ENCODE measurements at places on chromosomes 11 and 22. TPM values are rescaled to one million over a fixed set of nuclear protein-coding genes. Genes with fewer than 3 reads are reported as not detected.

OR8J1 gene
- not detected for total RNA-seq

- no peak for DNase-seq
These were observed 85.8 kb downstream of the EFCAB6 start for GRCh38 chr22:43726322-43726721.

CPT1A gene
- total RNA-seq: 39.2 TPM

DNA sequence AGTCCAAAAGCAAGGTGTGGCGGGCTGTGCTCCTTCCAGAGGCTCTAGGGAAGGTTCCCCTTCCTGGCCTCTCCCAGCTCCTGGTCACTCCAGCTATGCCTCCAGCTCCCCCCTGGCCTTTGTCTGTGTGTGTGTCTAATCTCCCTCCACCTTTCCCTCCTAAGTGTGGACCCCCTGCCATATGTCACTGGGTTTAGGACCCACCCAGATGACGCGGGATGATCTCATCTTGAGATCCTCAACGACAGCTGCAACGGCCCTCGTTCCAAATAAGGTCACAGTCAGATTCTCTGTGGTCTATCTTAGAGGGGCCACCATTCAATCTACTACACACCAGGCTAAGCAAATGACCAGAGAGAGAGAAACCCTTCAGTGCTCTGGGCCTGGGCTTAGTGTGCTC is 107.9 kb downstream of the ARHGAP8 start:
- no peak for DNase-seq

OTOG gene
- total RNA-seq: not detected

GRCh38 chr11:57798905-57799559 is 37.4 kb downstream of the CTNND1 start:
- no peak for DNase-seq

RNASEH2C gene
- 168 TPM for total RNA-seq

GRCh38 chr22:22914726-22915669 is 27.4 kb downstream of the IGLL5 start:
- DNase-seq: no peak

DNA sequence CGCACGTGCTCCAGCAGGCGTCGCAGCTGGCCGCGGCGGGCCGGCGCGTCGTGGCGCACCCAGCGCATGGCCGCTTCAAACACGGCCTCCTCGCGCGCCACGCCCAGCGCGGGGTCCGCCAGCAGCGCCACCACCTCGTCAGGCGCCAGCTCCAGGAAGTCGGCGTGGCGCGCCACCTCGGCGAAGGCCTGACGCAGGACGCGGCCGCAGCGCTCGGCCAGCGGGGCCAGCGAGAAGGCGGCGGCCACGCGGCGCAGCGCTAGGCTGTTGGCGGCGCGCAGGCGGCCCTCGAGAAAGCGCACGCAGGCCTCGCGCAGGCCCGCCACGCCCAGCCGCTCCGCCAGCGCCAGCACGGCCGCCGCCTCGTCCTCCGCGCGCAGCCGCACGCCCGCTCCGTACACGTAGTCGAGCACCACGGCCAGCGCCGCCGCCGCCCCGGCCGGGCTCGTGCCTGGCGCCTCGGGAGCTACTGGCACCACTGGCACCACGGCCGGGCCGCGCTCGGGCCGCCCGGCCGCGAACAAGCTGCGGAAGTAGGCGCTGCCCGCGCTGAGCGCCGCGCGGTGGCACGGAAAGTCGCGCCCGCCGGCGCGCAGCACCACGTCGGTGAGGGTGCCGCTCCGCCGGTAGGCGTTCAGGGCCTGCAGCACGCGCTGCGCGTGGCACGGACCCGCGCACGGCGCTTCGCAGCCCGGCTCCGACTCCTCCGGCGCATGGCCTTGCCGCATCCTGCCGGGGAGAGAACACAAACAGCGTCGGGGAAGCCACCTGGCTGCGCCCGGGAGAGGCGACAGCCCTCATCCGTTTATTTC is 2.9 kb downstream of the KLHL35 start:
- peak; percentile 49 for DNase-seq

PATE4 gene
- total RNA-seq: not detected

NPTXR gene
- total RNA-seq: 2.1 TPM

NCAM1 gene
- total RNA-seq: 33.0 TPM

DNA sequence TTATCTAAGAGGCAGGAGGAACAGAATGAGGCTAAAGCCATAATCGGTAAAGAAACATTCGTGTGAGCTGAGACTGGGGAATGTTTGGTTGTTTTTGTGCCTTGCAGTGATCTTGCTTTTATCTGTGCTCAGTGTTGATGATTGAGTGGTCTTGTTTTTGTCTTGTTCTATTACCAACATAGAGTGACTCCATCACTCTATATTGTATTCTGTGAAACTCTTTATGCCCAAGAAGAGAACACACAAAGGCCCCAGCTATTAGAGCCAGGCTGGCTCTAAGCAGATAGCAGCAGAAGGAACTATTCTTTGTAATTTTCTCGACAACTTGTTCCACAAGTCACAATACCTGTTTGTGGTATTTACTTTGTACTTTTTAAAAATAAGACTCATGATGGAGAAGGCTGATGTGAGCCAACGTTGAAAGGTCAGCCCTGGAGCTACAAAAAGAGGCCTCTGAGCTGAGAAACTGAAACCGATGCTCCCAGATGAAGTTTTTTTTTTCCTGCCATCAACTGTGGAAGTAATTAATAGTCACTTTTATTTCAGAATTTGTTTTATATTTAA is 68.4 kb downstream of the LARGE1 start:
- DNase-seq: no peak

- peak; percentile 57 for DNase-seq
These were observed 2.3 kb upstream of the FGF19 start for GRCh38 chr11:69705901-69706787.

DNA sequence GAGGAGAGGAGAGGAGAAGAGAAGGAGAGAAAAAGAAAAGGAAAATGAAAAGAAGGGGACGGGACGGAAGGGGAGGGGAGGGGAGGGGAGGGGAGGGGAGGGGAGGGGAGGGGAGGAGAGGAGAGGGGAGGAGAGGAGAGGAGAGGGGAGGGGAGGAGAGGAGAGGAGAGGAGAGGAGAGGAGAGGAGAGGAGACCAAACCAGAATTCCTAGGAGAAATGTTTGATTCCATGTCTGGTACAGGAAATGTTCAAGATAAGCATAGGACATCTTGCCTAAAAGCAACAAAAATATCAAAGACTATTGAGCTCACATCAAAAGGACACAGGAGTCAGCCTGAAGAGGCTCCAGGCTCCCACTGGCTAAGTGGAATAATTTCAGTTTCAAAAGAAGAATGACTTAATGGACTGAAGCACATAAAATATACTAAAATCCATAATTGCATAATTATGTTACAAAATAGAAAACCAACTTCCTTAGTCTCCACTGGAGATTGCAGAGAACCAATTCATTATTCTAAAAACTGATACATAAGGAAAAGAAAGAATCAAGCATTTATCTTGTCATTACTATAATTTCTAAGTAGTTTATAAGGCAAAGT is 101.1 kb upstream of the APOA1 start:
- no peak for DNase-seq

RIN1 gene
- 58.0 TPM for total RNA-seq

PPM1F gene
- 41.9 TPM for total RNA-seq

THAP12 gene
- total RNA-seq: 27.2 TPM

DNA sequence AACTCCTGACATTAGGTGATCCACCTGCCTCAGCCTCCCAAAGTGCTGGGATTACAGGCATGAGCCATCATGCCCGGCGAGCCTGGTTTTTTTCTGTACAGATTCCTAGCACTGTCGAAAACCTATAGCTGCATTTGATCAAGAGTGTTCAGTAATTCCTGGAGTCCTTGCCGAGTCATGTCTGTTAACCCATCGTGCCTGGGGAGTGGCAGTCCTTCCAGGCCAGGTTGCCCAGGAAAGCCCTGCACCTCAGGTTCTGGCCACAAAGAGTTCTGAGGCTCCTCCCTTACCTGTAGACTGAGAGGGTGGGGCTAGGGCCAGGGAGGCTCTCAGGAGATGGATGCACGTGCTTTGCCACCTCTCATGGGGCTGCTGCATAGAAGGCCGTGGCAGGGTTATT is 17.0 kb downstream of the YDJC start:
- no peak for DNase-seq

OR8G5 gene
- total RNA-seq: not detected

HEPACAM gene
- total RNA-seq: not detected

TPH1 gene
- not detected for total RNA-seq

DNA sequence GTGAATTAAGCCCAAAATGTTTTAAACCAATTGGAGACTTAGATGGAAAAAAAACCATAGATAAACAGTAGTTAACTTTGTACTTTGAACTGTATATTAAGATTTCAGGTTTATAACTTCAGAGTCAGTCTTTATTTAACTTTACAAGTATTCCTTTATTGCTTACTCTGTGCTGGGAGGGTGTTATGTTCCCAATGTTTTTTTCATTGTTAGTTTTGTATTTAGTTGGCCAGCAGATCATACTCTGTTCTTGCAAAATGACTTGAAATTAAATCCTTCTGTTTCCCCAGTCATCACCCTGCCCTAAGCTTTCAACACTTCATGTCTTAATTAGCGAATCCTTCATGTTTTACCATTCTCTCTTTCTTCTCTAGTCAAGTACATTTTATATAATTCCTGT is 25.3 kb downstream of the SIK2 start:
- no peak for DNase-seq

DNA sequence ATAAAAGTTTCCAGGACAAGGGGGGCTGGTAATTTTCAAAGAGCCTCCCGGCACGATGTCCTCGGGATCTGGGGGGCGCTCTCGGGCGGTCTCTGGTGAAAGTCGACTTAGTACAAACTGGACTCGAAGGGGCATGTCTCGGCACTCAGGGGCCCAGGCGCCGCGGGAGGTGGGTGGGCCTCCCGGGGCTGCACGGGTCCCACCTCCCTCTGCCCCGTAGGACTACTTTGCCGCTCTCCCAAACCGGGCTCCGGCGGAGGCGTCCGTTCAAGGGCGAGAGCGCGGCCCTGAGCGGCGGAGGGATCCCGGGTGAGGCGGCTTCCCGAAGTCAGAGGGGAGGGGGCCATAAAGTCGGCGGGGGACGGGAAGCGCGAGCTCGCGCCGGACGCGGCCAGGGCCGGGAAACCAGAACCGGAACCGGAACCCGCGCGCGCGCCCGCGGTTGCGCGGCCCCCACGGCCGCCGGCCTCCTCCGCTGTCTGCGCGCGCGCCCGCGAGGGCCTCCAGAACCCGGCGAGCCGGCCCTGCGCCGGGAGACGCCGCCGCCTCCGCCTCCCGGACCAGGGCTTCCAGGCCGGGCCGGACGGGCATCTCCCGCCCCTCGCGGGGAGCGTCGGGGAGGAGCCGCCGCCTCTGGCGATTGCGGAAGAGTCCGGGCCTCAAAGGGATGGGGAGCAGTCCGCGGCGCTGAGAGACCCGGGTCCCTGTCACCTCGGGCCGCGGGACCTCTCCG is at the start of gene ARHGEF12:
Gene ARHGEF12, plus strand, starts transcription at position 506 of the 733 bp plus-strand sequence. CDS start 831 bp downstream, outside the sequence.
- peak; percentile 91 for DNase-seq

BIK gene
- 1.4 TPM for total RNA-seq

GRCh38 chr11:23797624-23798419 is 699.0 kb upstream of the LUZP2 start:
- DNase-seq: no peak

DNA sequence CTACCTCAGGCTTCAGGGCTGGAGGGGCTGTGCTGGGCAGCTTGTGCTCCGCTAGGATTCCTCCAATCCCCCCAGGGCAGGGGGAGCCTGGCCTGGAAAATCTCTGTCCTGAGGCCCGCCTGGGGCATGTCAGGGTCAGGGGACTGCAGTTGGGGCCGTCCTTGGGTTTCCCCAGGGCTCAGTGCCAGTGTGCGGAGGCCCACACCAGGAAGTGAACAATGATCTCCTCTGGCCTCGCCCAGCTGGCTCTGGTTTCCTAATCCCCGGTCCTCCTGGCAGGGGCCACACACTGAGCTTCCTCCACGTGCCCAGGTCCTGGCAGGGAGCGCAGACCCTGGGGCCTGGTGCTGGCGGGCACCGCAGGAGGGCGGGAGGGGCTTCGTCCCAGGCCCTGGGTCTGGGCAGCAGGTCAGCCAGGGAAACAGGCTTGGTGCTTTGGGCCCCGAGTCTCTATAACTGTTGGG is 1.4 kb upstream of the MUC2 start:
- peak; percentile 57 for DNase-seq

MOGAT2 gene
- not detected for total RNA-seq

GRCh38 chr11:108804511-108804910 is 139.6 kb downstream of the DDX10 start:
- no peak for DNase-seq

Measured in SJSA1 (cell line).